ENCODE measurements at places on chromosomes 13 and 19. TPM values are rescaled to one million over a fixed set of nuclear protein-coding genes. Genes with fewer than 3 reads are reported as not detected.

DNA sequence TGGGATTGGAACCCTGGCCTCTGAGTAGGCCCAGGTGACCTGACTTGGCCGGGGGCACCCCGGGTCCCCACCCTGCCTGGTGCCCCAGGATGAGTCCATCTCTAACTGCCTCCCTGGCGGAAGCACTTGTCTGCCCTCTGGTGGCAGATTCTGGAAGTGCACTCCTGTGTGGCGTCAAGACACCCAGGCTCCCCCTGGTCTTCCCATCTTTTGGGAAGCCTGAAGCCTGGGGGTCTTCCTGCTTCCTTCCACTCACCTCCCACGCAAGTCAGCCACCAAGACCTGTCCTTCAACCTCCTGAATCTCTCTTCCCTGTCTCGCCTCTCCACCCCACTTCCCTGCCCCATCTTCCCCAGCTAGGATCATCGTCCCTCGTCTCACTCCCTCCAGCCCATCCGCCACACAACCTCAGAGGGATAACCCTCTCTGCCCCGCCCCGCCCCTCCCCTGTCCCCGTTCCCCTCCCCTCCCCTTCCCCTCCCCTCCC, 7.4 kb downstream of the RABAC1 start:
- peak; percentile 94 for DNase-seq

Gene PLK5
- 0.23 TPM for total RNA-seq

GRCh38 chr13:98992355-98992754, 14.5 kb upstream of the DOCK9 start:
- DNase-seq: no peak

DNA sequence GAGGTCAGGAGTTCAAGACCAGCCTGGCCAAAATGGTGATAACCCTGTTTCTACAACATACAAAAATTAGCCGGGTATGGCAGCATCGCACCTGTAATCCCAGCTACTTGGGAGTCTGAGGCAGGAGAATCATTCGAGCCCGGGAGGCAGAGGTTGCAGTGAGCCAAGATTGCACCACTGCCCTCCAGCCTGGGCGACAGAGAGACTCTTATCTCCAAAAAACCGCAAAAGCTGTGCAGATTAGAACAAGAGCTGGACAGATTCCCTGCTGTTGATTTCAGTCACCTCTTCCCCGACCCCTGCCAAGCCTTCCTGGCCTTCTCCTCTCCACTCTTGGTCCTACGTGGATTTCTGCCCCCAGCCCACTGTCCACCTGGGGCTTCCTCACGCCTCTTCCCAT, 8.3 kb downstream of the CAMSAP3 start:
- no peak for DNase-seq

- DNase-seq: no peak
Observed at GRCh38 chr13:40466272-40466671, 200.2 kb downstream of the FOXO1 start.

Gene CCDC70
- not detected for total RNA-seq
